ELR (cell line): ENCODE measurements at places on chromosomes 5 and 9.

DNA sequence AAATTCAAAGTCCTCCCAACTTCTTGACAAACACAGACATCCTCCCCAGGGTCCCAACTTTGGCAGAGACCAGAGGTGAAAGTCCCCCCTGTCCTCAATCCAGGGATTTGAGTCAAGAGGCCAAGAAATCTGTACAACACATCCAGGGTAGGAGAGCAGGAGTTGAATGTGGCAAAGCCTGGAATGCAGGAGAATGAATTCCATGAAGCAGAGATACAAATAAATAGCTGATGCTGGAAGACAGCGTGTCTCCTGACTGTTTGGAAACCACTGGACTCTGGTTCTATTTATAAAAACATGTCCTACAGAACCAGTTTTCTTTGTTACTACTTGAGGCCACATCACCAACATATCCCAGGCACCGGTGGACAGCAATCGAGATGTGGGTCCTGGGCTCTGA is 43.7 kb upstream of the SLIT3 start:
- DNase-seq = no peak

DNA sequence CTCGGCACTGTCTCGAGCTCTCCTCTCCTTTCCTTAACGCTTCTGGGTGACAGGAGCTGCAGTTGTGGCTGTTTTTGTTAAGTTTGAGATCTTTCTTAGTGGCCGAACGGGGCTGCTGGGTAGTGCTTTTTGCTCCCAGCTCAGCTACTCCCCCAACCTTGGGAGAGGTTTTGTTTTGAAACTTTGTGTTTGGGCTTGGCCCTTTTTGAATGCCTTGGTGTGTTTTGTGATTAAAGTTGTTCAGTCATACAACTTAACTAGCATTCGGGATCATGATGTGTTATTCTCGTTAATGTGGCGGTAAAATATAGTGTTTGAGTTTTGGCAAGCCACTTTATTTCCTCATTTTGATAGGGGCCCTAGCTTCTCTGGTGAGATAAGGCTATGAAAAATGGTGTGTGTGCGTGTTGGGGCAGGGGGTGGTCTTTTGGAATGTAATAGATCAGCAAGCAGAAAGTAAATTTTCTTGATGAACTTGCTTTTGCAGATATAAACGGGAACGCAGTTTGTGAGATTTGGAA is 1.1 kb downstream of the KDM3B start:
- no peak for DNase-seq

DNA sequence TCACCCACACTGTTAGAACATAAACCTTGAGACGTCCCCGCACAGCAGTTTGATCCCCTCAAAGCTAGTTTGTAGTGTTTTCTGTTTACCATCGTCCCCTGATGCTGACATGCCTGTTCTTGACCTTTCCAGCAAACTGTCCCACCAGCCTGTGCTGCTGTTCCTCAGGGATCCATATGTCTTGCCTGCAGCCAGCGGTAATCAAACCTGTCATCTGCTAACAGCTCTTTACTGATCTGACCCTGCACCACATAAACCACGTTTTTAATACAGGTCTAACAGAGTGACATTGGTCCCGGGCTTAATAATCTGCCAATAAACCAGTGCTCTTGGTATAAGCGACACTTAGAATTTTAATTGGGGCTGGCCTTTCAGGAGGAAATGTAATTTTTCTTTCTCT is 34.7 kb downstream of the PPIC start:
- DNase-seq = no peak

DNA sequence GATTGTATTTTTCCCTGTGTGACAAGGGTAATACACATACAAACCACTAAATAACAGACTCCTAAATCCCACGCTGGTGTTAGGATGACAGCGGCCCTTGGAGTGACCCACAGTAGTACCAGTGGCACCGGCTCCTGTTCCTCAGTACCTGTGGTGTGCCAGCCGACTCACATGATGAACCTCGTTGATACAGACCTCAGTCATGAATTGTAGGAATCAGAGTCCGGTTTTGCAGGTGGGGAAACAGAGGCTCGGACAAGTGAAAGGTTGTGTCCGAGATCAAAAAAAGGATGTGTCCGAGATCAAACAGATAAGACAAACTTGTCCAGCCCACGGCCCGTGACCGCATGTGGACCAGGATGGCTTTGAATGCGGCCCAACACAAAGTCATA is 78.0 kb downstream of the AMBP start:
- DNase-seq = no peak

DNA sequence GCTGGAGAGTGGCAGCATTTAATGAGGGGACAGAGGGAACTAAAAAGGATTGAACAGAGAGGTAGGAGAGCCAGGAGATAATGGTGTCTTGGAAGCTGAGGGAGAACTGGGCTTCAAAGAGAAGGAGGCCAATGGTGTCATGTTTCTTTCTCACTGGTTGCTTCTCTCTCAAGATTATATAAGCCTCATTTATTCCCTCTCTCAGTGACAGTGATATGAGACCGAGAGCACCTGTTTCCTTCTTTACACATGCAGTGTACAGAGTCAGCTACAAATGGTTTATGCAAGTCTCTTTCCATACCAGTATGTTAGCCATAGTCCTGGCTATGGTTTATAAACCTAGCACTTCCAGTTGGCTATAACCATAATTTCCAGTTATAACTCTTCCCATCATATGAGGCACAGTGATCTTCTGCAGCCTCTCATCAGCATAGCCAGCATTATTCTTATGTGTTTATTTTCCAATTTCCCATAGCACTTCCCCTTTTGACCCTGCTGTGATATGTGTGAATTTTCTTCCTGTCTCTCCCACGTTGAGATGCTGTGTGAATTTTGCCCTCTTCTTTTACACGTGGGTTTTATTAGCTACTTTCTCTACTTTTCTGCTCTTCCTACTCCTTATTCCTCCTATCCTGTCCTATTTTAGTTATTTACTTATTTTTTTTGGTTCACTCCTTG is 71.2 kb downstream of the UNC13B start:
- no peak for DNase-seq

DNA sequence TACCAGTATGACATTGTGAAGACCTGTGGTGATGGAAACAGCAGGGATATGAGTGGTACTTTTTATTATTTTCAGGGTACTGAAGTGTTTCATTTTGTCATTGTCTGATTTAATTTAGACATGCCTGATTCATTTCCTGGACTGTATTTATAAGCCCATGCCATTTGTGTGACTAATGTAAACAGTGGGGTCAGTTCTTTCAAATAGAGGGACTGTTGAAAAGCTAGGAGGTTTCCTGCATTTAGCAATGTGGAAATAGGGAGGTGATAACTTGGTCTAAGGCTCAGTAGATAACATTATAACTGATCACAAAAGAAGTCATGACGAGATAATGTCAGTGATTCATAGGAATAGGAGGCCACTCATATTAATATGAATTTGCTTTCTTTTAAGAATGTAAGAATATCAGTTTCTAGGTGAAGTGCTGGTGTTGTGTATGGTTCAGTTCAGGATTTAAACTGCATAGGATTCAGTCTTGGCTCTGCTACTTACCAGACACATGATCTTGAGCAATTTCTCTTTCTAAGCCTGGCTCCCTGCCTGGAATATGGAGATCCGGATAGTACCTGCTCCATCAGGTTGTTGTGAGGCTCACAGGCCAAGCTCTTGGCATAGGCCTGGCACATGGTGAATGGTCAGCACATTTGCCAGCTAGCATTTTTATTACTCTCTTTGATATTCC is 7.5 kb downstream of the RASGRF2 start:
- DNase-seq = peak; percentile 99

DNA sequence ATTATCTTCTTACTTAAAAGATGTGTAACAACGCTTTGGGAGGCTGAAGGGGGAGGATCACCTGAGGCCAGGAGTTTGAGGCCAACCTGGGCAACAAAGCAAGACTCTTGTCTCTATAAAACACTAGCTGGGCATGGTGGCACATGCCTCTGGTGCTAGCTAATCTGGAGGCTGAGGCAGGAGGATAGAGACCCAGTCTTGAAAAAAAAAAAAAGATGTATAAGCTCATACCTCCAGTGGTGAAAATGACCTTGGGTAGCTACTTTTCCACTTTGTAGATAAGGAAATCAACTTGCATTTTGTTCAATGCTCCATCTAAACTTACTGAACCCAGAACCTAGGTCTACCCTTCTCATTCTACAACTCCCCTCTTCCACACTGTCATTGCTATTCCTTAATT is 16.6 kb downstream of the ARRDC3 start:
- DNase-seq = no peak

GRCh38 chr5:146703499-146703898 is 175.1 kb downstream of the PPP2R2B start:
- no peak for DNase-seq

DNA sequence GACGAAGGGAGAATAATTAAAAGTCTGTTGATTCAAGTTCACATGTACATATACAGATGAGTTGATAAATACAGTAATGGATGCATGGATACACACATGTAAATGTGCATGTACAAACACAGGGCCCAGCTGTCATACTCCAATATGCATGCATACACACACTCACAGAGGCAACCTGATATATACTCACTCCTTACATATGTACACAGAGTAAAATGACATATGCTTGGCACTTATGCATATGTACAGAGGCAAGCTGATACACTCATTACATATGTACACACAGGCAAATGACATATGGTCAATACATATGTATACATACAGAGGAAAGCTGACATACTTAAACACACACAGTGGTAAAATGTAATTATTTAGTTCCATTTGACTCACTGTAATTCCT is 7.2 kb upstream of the TMEFF1 start:
- DNase-seq = no peak

- no peak for DNase-seq
Observed at GRCh38 chr5:72255237-72255636, 64.8 kb downstream of the MRPS27 start.

DNA sequence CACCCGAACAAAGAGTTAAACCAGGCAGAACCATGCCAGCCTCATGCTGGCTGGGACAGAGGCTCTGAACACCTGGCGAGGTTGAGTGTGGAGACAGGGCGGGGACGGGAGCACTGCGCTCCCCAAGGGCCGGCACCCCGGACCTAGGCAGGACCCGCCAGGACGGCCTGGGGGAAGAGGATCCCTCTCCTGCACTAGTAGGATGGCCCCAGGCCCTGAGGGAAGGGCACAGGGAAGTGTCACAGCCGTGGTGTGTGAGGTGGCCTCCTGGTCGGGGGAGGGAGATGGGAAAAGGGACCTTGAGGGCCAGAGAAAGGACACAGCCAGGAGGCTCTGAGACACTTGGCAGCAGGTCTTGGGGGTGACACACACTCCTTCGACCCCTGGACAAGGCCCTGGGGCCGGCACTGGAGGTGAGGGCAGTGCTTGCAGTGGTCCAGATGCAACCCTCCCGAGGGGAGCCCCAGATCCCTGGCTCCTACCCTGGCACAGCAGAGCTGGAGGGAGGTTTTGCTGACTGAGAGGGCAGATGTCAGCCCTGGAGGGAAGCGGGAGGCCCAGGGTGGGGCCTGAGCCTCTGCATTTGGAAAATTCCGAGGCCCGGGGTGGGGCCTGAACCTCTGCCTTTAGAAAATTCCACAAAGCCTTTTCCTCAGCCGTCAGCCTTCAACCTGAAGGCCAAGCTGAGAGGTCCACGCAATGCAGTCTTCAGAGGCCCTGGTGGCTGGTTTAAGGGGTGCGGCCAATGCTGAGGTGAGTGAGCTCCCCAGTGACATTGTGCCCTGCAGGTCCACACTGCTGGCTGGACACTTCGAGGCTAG is 24.8 kb upstream of the TERT start:
- no peak for DNase-seq

- peak; percentile 80 for DNase-seq
Observed at GRCh38 chr5:179342577-179342976, 2.7 kb downstream of the ADAMTS2 start.

DNA sequence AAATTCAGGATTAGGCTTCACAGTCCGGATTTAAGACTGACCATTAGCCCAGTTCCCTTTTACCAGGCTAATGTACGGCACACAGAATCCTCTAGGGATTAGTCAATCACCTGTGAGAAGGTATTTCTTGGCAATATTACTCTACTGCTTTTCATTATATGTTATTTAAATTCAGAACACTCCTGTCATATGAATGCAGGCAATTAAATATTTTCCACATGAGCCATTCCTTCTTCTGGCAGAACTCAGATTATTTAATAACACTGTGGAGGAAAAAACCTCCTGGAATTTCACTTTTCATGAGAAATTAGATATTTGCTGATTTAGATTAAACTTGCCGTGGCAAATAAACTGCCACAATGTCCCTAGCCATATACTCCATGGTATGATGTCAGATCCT is 1357.5 kb upstream of the C9orf72 start:
- DNase-seq = no peak

GRCh38 chr5:52846182-52846842 is 58.6 kb downstream of the ITGA1 start:
- no peak for DNase-seq
